ENCODE measurements at places on chromosomes 2 and 18.

GRCh38 chr2:16621316-16621715 lies 44.3 kb downstream of the CYRIA start:
- DNase-seq: no peak

DNA sequence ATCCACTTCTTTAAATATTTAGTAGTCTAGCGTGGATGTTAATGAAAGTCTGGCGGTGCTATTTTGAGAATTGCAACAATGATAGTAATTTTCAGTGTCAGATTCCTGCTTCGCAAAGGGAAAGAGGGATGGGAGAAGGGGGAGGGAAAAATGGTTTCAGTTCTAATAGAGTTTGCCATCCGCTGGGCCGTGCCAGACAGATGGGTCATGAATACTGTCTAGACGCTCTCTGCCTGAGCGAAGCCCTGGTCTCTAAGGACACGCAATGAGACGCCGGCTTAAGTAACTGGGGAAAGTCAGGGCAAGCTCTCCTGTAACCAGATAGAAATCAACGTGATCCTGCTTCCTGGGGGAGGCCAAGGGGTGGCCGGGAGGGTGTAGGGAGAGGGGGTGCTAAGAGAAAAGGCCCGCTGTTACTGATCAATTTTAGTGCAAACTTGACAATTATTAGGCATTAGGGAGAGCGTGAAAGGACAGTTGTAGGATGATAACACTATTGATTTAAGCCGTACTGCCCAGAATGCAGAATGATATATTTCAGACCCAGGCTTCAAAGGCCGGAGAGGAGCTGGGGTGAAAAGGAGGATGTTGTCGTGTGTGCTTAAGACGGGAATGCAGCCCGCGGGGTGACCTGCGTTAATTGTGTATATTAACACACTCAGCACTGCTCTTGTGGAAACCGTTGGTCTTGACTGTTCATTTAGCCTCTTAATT lies 229.2 kb downstream of the LDLRAD4 start:
- peak; percentile 44 for DNase-seq

DNA sequence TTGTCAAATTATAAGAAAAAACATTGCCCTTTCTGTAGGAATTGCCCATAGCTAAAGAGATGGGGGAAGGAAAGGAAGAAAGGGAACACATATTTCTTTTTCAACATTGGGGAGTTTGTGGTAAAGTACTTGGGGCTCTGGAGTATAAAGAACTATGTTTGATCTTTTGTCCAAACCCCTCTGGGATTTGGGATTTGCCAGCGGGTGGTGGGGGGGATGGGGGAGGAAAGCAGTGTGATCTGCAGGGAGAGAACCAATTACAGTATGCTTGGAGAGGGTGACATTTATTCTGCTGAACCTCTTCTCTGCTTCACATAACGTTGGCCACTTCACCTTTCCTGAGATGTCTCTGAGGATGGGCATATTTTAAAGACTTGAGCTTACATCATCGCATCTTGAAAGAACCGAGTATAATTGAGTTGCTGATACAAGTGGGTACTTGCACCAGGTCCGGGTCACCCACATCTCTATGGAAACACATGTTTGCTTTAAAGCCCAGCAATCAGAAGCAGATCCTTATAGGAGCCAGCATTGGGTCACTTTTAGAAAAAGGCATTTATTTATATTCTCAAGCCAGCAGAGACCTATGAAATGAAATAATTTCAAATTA lies 73.1 kb downstream of the SPATS2L start:
- DNase-seq: no peak

DNA sequence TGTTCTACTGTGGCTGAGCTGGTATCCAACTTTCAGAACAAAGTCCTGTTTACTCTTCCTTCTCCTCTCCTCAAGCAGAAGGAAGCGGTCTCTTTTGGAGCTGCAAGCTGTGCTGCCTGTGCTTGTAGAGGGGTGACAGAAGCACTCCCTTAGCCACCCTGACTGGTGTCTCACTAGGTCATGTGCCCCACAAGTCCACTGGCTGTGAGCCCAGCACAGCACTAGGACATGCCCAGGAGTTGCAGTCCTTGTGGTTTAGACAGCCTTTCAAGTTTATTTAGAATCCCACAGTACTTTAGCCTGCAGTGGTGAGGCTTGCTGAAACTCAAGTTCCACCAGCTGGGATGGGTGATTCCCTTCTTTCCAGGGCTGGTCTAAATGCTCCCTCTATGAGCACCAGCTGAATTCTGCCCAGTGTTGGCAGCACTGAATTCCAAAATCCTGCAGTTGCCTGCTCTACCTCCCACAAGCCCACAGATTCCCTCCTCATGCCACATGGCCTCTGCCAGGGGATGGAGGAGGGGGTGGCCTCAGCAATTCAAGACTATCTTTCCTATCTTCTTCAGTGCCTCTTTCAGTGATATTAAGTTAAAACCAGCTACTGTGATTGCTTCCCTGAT lies 61.2 kb downstream of the CCDC85A start:
- DNase-seq: no peak

GRCh38 chr2:39492716-39493115 lies 55.6 kb upstream of the MAP4K3 start:
- DNase-seq: no peak

DNA sequence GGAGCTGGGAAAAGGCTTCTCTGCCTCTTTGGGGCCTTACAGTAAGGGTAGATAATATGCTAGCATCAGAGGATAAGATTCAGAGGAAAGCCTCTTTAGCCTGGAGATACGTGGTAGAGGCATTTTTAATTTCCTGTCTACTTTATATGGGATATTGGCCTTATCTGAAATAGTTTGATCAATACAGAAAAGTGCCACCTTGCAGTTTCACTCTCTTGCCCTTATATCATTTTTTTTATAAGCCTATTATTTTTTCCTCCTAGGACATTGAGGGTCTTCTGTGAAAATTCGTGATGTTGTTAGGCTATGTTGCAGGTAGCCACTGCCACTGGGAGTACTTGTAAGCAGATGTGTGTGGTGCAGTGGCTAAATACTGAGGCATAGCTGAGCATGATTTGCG lies 40.1 kb upstream of the TOGARAM2 start:
- no peak for DNase-seq

- no peak for DNase-seq
These were observed 168.6 kb downstream of the SS18 start for GRCh38 chr18:25921677-25922421.

DNA sequence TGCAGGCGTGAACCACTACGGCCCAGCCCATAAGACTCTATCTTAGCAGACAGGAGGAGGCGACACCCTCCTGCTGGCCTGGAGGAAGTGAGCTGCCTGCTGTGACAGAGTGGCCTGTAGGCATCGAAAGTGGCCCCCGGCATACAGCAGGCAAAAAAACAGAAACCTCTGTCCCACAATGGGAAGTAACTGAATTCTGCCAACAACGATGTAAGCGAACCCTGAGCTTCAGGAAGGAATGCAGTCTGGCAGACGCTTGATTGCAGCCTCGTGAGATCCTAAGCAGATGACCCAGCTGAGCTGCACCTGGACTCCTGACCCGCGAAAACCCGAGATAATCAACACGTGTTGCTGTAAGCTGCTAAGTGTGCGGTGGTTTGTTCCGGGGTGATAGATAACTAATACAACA lies 13.6 kb downstream of the MRO start:
- DNase-seq: no peak

- no peak for DNase-seq
These were observed 7.7 kb upstream of the RHOB start for GRCh38 chr2:20439193-20439475.

DNA sequence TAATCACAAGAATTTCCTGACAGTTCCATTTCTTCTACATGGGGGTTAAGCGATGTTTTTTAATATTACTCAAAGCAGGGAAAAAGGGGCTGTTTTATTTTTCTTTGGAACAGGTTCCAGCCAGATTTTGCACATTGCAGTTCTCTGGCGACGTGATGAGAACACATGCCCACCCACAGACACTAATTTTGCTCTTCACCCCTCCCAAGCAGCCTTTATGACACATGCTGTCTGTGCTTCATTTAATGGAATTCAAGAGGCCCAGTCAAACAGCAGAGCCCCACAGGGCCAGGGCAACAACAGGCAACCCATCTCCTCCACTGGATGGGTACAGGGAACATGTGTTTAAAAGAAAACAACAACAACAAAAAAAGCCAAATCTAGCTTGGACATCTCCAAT lies 70.8 kb downstream of the SPRED2 start:
- DNase-seq: no peak

- no peak for DNase-seq
These were observed 18.0 kb downstream of the SNRNP200 start for GRCh38 chr2:96287273-96287856.

GRCh38 chr18:42839408-42839807 lies 276.1 kb downstream of the RIT2 start:
- DNase-seq: no peak

- peak; percentile 77 for DNase-seq
These were observed 296.1 kb downstream of the RND3 start for GRCh38 chr2:150191349-150191748.

All from fibroblast of skin of left quadriceps (primary cell).